ENCODE measurements at places on chromosomes 1 and 21.

DNA sequence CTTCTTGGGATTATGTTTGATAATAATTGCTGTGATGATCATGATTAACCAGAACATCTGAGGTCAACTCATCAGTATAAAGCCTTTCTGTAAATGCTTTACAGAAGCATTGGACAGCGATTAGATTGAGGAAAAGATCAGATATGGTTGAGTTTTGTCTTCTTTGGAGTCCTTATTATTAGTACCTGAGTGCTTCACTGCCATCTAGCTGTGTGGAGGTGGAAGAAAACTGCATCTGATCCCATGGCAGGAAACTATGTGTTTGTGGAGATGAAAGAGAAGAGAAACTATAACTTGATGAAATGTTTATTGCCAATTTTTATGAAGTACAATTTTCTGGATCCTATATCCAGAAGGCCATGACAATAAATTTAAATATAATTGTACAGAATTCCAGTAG, 11.4 kb downstream of the FLG2 start:
- DNase-seq = peak; percentile 33

GRCh38 chr1:10839188-10839770, 42.8 kb upstream of the CASZ1 start:
- DNase-seq = no peak

- DNase-seq = peak; percentile 28
Measured at GRCh38 chr1:204826970-204827369, 43.7 kb upstream of the NFASC start.

DNA sequence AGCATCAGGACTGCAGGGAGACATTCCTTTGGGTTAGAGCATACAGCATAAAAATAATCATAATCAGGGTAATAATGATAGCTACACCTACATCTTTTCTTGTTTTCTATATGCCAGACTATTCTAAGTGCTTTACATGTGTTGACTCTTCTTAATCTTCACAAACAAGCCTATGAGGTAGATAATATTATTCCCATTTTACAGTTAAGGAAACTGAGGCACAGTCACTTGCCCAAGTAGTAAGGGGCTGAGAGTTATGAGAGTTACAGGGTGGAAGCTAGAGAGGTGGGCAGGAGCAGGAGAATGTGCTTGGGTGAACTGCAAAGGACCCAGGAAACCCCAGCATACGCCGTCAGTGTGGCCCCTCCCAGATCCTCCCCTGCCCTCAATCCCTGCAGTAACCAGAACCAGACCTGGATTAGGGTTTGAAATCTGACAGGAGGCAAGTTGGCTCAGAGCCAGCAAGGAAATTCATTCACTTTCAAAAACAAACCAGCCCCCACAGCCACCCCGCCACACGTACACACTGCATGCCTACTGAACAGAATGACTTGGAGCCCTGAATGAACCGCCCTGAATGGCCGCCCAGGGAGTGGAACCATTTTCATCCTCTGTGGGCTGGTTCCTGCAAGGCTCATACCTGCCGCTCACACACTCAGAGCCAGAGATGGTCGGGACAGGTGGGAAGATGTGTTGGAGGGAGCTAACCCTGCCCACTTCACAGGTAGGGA, 126.1 kb downstream of the TRABD2B start:
- DNase-seq = no peak

GRCh38 chr1:13450204-13450603, 40.0 kb downstream of the PRAMEF20 start:
- DNase-seq = no peak

GRCh38 chr1:31913968-31914367, 24.2 kb downstream of the PTP4A2 start:
- no peak for DNase-seq

DNA sequence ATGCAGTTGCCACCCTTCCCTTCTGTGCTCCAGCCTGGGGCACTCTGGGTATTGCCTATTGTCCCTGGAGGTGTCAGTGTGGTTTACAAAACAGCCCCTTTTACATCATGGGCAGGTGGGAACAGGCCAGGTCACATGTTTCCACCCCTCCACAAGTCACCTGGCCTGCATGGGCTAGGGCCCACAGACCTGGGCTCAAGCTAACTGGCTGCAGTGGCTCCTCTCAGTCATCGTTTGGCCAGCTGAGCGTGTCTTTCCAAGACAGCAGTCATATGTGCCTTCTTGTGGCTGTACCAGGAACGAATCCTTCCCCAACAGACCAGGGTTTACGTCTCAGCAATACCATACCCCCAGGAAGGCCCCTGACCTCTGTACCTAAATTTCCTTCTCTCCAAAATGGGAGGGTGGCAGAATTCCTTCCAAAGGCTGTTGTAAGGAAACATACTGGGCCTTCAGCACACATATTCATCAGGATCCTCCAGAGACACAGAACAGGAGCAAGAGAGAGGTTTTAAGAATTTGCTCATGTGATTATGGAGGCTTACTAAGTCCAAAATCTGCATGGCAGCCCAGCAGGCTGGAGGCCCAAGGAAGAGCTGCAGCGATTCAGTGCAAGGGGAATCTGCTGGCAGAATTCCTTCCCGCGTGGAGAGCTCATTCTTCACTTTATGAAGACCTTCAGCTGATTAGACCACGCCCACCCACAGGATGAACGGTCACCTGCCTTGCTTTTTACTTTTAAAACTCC, 10.6 kb upstream of the TAS1R2 start:
- DNase-seq = no peak

- no peak for DNase-seq
Measured at GRCh38 chr1:20686883-20687725, 25.9 kb upstream of the DDOST start.

GRCh38 chr1:59345221-59345620, 48.3 kb downstream of the FGGY start:
- DNase-seq = no peak

DNA sequence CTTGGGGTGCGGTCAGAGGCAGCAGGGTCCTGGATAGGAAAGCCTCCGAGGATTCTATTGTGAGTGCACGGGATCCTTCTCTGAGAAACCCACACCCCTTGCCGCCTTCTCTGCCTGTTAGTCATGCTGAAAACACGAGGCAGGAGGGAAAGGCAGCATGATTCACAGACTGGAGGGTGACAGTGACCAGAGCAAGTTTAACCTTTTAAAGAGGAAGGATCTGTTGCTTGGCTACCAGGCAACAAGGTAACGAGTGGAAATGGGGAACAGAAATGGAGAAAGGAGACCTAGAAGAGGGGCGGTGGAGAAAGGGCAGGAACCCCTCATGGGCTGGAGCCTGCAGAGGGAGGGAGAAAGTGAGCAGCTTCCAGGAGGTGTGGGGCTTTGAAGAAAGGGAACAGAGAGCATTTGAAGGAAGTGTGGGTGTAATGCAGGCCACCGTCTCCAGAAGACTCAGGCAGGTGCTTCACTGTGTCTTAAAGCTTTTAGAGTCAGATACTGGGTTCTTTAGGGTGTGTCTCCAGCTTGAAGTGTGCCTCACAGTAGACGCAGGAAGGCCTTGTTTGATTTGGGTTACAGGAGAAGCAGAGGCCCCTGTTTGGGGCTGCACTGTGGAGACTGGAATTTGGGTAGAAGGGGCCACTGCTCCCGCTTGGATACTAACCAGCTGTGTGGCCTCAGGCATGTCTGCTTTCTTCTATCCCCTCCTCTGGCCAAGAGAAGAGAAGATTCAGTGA, 19.1 kb downstream of the OPTC start:
- DNase-seq = peak; percentile 98

DNA sequence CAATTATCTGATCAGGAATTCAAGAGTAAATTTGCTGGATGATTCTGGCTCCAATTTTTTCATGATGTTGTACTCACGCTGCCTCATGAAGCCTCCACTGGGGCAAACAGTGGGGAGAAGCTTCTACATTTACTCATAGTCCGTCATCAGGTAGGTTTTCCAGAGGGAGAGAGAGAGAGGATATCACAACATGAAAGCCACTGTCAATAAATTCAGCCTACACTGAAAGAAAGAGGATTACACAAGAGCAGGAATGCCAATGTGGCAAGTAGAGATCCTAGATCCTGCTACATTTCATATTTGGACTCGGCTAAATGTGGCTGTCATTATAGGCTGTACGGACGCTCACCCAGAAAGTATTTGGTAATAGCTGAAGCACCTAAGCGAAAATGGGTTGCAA, 819.9 kb downstream of the BRINP3 start:
- peak; percentile 59 for DNase-seq

- no peak for DNase-seq
Measured at GRCh38 chr1:219310181-219310728, 136.6 kb downstream of the LYPLAL1 start.

DNA sequence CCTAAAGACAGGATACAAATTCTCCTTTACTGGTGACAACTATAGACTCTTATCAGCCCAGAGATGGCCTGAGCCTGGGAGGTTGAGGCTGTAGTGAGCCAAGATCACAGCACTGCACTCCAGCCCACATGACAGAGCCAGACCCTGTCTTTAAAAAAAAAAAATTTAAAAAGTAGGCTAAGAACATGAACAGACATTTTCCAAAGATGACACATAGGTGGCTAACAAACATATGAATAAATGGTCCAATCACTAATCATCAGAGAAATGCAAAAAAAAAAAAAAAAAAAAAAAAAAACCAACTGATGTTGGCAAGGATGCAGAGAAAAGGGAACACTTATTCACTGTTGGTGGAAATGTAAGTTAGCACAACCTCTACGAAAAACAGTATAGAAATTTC, 65.0 kb downstream of the TOR3A start:
- DNase-seq = peak; percentile 82

DNA sequence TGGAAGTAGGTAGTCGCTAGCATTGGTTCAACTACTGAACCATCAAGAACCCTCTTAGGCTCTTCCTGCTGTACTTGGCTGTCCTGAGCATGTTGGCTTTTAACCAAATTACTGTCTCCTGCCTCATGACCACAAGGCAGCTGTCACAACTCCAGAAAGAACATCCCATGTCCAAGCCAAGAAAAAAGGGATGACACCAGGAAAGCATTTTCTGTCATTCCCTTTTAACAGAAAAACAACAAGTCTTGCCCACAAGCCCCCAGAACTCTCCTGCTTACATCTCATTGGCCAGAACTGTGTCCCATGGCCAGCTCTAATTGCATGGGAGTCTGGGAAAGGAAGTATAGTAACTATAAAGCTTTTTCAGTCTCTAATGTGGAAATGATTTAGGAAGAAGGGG, 2.4 kb upstream of the RNU5D-1 start:
- peak; percentile 68 for DNase-seq

- DNase-seq = no peak
Measured at GRCh38 chr1:186409091-186409490, 33.5 kb downstream of the ODR4 start.

Measured in ELR (cell line).